ENCODE measurements at places on chromosomes 6 and 20. TPM values are rescaled to one million over a fixed set of nuclear protein-coding genes. Genes with fewer than 3 reads are reported as not detected.

DNA sequence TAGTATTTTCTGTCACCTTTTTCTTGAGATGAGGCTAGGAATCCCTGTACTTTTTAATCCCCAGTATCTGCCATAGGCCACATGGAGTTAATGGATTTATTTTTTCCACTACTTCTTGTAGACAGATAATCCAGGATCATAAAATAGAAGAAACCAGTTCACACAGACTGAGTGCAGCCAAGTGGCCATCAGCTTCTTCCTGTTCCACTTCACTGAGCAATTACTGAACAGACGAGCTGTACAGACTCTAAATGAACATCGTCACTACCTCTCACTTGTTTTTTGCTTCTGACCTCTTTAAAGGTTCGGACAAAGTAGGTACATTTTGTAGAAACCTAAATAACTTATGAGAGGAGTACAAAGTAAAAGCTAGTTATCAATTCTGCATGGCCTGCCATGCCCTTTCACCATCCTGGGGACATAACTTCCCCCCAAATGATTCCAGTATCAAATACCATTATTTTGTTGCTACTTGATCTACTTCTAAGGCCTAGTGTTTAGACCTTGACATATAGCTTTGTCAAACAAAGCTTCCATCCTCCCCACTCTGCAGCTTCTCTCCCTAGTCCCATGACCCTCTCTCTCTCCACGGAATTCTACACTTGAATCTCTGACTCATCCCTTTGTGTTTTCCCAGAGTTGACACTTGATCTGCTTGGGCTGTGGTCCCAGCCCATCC lies 34.4 kb upstream of the ARHGAP18 start:
- no peak for DNase-seq

GRCh38 chr6:147054871-147055270 lies 149.3 kb upstream of the STXBP5 start:
- DNase-seq = no peak

- no peak for DNase-seq
Measured at GRCh38 chr20:16027686-16028085, 545.6 kb downstream of the KIF16B start.

DNA sequence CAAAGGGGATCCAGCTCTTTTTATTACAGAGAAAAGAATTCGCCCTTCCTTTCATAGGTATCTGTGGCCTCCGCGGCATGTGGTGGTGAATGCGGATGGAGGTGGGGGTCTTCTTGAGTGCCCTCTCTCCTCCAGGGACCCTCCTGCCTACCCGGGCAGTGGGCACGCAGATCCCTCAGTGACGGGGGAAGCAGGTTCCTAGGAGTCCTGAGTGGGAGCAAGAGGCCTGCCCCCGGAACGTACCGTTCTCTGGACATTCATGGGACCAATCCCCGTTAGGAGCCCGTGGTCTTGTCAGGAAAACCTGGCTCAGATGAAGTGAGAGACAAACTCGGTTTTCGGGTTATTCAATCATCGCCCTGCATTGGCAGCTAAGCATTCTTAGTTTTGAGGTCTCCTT lies 56.4 kb downstream of the SMOC2 start:
- DNase-seq = no peak

DNA sequence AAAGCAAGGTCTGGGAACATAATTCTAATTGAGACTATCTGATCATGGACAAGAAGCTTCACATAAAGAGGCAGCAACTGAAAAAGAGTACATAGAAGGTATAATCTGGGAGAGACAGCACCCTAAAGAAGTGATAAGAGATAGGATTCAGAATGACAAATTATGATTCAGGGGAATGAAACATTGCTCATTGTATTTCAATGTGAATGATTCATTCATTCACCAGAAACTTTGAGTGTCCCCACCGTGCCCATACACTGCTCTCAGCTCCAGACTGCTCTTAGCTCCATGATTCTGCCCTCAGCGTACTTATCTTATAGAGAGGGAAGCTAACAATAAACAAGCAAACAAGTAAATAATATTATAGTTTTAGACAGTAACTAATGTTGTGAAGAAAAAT lies 329.3 kb upstream of the IRAK1BP1 start:
- DNase-seq = no peak

The B3GALT4 gene
- 0.34 TPM for total RNA-seq

The TNFRSF6B gene
- not detected for total RNA-seq

The RBM38 gene
- 34.4 TPM for total RNA-seq

Measured in Caco-2 (cell line).